Adrenal gland (tissue), 19 donors: ENCODE measurements at places on chromosomes 3 and 15. TPM values are rescaled to one million over a fixed set of nuclear protein-coding genes. Genes with fewer than 3 reads are reported as not detected.

DNA sequence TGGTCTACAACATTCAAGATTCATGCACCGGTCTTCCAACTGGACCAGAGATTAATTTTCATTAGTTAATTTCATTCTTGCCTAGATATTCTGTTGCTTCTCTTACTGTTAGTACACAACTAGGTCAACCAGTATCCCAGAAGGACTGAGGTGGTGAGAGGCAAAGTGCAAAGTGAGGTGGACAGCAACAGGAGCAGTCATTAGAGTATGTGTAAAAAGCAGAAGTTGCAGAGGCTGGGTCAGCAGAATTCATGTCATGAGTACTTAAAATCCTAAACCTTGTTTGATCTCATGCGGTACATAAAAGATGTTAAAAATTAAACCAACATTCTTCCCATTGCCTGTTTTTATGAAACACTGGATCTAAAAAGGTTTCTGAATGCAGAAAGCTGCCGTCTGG is 46.7 kb downstream of the PARP14 start:
- no peak for DNase-seq

DNA sequence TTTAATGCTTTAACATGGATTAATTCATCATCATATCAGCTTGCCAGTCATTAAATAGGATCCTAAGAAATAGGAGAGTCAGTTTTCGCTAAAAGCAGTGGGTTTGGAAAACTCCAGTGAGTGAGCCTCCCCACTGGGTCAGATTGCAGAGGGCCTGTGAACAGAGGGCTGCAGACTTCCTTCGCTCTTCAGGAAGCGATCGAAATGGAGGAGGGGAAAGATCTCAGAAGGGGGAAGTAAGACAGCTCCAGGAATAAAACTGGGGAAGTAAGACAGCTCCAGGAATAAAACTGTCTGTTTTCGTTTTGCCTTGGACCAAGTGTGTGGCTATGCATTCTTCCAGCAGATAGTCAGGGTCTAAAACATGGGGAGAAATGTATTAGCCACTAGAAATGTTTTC is 124.8 kb upstream of the C15orf61 start:
- DNase-seq: no peak

DNA sequence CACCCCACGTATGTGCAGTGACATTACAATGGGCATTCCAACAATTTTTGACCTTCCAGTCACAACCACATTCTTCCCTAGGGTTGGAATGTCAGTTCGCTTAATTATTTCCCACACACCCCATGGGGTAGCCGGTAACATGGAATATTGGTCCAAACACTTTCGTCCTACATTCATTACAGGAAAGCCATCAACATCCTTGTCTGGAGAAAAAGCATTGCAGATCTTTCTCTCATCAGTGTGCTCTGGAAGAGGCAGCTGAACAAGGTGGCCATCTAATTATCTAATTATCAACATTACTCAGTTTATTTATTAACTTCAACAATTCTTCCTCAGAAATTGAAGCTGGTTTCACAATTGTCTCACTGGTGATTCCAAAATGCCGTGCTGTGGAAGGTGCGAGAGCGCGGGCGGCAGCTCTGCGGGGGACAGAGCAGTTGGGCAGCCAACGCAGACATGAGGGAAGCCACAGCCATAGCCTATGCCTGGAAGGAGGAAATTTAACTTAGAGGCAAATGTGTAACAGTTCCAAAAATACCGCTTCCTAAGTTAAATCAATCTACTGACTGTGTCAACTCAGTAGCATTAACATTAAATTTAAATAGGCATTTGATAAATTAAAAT is 1158.9 kb upstream of the EPHA6 start:
- DNase-seq: no peak

Gene MASP1
- 5.6 TPM for total RNA-seq

DNA sequence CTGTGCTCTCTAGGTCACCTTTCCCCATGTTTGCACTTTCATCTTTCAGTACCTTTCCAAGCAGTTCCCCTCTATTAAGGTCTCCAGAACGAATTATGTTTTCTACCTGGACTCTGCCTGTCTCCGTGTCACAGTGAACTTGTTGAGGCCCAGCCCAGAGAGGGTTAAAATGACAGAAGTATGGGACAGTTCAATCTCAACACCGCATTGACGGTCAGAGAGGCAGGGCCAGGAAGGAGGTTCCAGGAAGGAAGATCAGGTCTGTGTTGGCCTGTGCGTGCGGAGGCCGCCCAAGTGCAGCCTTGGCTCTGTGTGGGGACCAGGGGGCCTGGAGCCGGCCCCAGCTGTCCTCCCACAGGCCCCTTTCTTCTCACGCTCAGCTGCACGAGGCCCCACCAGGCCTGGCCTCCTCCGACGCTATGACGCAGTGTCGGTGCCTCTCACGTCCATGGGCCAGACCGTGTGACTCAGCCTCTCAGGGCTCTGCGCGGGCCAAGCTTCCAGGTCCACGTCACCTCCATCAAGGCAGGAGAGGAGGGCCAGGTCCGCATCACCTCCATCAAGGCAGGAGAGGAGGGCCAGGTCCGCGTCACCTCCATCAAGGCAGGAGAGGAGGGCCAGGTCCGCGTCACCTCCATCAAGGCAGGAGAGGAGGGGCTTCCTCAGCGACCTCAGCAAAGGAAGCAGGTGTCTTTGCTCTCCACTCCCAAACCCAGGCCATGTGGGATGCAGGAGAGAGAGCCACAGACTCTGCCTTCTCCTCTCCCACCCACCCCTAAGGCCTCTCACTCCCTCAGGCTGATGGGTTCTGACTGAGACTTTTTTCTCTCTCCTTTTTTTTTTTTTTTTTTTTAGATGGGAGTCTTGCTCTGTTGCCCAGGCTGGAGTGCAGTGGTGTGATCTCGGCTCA is 83.1 kb downstream of the CPN2 start:
- peak; percentile 88 for DNase-seq
